Anterior cingulate cortex (tissue), 58 donors: ENCODE measurements at places on chromosomes 12 and 14.

- DNase-seq = no peak
These were observed 90.8 kb downstream of the SSPN start for GRCh38 chr12:26286186-26286585.

DNA sequence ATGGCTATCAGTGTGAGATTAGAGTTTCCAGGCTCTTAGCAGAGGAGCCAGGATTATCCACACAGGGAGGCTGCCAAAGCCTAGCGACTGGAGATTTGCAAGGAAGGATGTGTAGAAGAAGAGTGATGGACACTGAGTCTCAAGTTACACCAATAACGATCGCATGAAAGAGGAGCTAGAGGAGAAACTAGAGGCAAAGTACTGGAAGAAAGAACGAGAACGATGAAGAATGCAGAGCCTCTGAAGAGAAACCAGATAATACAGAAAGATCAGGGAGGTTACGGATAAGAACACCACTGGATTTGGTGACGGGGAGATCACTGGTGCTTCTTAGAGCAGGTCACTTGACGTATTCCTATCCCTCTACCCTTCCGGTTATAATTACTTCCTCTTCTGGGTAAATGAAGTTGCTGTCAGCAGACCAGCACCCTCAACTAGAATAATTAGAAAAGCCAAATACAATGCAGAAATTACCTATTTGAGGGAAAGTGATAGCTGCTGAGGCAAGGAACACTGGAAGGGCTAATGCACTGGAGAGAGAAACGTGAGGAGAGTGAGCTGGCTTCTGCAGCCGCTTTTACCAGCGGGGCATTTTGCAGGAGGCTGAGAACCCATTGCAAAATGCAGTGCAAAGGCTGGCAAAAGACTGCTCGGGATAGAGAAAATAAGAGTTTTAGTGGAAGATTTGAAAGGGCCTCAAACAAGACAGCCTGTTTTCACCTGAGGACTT, 93.1 kb upstream of the HIF1A start:
- DNase-seq = no peak

GRCh38 chr12:12503384-12504078, 59.1 kb downstream of the DUSP16 start:
- no peak for DNase-seq

DNA sequence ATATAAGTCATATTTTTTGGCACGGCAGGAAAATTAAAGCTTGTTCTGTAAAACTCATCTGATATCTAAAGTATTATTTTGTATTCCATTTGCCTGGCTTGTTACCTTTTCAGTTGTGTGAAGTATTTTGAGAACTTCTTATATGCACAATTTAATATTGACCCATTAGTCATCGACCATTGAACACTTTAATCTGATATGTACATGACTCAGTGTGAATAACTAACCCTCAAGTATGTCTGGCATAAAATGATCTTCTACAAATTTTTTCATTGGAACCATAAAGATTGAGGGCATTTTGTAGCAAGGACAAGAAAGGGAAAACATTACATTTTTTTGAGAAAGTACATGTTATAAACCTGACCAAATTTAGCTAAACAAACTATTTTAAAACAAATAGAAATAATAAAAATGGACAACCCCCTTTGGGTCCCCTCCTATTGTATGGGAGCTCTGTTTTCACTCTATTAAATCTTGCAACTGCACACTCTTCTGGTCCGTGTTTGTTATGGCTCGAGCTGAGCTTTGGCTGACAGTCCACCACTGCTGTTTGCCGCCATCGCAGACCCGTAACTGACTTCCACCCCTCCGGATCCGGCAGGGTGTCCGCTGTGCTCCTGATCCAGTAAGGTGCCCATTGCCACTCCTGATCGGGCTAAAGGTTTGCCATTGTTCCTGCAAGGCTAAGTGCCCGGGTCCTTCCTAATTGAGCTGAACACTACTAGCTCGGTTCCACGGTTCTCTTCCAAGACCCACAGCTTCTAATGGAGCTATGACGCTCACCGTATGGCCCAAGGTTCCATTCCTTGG, 118.8 kb downstream of the SLC6A15 start:
- no peak for DNase-seq

- no peak for DNase-seq
These were observed 411.6 kb downstream of the BCAT1 start for GRCh38 chr12:24537083-24537860.

- DNase-seq = no peak
These were observed 88.0 kb upstream of the TMEM260 start for GRCh38 chr14:56491299-56492285.

DNA sequence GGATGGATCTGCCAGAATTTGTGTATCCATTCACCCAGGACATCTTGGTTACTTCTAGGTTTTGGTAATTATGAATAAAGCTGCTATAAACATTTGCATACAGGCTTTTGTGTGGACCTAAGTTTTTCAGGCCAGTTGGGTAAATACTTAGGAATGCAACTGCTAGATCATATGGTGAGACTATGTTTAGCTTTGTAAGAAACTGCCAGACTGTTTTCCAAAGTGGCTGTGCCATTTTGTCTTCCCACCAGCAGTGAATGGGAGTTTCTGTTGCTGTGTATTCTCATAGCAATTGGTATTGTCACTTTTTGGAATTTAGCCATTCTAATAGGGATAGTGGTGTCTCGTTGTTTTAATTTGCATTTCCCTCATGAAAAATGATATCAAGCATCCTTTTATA, 133.0 kb downstream of the KIF26A start:
- no peak for DNase-seq

DNA sequence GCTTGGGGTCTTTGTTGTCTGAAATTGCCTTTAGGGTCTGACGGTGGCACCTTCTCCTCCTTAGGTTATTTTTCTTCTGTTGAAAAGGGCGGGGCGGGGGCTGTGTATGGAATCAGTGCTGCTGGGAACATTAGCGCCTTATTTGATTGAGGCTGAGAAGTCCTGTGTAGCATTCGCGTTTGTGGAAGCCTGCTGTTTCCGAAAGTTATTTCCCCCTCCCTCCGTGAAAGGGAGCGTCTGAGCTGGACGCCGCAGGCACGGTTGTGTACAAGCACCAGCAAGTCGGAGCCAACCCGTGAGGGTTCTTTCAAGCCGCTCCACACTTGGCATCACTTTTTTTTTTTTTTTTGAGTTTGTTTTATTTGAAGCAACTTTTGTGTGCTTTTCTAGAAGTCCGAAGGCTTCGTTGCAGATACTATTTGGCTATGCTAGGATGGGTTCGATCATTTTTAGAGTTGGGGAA, 1.1 kb downstream of the SYNE2 start:
- DNase-seq = no peak

DNA sequence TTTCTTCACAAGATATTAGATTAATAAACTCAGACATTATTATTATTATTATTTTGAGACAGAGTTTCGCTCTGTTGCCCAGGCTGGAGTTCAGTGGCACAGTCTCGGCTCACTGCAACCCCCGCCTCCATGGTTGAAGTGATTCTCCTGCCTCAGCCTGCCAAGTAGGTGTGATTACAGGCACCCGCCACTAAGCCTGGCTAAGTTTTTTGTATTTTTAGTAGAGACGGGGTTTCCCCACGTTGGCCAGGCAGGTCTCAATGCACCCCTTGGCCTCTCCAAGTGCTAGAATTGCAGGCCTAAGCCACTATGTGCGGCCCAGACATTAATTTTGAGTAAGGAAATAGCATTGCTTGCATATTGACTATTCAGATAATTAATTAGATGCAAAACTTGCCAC, 554.9 kb upstream of the LRFN5 start:
- no peak for DNase-seq

GRCh38 chr12:9948606-9949296, 16.6 kb upstream of the CLEC2A start:
- DNase-seq = no peak

- peak; percentile 87 for DNase-seq
These were observed 5.3 kb upstream of the ACACB start for GRCh38 chr12:109110988-109111495.

DNA sequence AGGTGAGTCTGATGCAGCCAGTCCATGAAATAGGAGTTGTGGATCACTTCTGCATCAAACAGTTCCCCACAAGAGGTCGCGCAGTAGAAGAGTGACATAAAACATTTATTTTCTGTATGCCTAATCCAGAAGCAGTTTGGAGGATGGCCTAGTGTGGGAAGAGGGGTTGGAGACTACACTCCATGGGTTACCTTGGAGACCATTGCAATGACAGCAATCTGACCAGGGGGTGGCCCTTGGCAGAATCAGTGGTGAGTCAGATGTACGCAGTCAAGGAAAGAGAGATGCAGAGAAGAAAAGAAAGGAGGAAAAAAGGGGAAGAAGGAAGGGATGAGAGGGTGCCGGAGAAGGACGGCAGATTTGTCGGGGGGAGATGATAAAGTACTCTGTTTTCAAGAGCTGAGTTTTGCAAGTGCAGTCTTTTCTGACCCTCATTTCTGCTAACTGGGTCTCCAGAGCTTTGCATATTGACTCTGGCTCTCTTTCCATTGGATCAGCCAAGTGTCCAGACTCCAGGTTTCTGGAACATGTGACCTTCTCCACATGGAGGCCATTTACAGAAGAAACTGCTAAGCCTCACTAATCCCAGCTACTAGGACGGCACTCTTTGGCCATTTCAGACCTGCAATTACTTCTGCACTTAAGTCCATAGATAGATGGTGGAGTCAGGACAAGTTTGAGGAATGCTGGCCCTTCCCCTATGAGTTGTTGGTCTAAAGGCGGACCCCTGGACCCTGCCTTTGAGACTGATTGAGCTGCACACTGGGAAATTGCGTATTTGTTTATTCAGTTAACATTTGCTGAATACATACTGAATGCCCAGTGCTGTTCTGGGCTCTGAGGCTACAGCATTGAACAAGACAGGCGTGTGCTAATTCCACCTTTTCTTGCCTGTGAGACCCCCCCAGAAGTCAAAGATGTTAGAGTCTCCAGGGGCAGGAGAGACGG, 424.2 kb downstream of the BCL11B start:
- DNase-seq = no peak

DNA sequence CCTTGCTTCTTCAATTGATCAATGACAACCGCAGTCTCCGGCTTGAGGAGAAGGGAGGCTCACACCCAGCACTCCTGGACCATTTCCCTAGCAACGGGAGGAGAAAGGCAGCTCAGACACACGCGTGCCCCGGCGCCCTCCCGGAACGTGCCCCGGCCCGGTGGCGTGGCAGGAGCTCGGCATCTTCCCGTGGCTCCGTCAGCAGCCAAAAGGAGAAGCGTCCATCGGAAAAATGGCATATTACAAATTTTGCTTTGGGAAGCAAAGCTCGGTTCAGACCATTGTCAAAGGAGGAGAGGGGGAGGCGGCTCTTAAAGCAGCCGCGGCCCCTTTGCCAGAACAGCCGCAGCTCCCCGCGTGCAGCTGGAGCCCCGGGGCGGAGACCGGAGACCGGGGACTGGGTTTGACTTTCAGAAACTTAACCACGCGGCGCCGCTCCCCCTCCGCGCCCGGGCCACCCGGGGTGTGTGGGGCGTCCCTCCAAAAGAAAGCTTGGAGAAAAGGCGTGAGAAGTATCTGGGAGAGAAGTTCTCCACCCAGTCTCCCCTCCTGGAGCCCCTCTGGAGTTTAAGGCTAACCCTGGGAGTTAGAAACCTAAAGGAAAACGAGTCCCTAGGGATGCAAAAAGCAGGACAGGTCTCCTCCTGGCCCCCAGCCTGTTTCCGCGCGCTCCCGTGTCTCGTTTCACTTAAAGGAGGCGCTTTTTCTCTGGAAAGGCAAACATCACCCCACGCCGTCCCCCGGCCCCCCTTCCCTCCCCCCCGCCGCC, 545 bp downstream of the PPFIA2 start:
- DNase-seq = peak; percentile 65

DNA sequence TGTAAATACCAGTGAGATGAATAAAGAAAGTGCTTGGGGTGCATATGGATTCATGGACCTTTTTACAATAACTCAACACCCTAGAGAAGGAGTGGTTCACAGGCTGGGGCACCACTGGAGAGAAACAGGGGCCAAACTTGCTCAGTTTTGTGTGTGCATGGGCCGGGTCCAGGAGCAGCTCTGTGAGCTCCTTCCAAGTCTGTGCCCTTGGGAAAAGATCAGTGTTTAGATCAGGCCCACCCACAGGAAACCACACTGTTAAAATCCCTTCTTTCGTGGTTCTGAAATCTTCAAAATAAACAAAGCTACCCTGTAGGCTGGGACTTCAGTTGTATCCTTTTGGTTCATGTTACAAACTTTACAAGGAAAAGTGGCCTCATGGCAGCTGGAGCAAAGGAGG, 156.1 kb upstream of the TMEM260 start:
- no peak for DNase-seq

GRCh38 chr12:54162741-54163140, 26.0 kb downstream of the SMUG1 start:
- DNase-seq = no peak
